Stimulated activated naive CD8-positive, alpha-beta T cell treated with anti-CD3 and anti-CD28 coated beads, Interleukin-15, Interleukin-2, amounts not matched to agents 100 U/mL and 50 U/mL, for 24 hours (primary cell): ENCODE measurements at places on chromosomes 3 and 15.

GRCh38 chr15:55970286-55970685 is 23.1 kb downstream of the NEDD4 start:
- no peak for DNase-seq

GRCh38 chr15:82176542-82176941 is 86.0 kb downstream of the EFL1 start:
- no peak for DNase-seq

DNA sequence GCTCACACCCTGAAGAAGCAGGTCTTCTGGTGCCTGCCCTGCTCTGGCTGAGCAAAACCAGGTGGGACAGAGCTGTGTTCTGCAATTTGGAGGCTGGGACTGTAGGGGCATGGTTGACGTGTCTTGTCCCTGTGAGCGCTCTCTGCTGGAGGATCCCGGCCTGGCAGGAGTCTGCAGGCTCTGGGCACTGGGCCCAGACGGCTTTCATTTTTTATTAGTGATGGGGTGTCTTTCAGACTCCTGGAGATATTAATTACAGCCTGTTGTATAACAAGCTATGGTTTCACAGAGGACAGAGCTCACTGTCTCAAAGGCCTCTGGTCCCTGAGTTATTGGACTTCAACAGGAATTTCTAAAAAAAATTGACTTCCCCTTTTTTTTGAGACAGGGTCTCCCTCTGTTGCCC is 29.5 kb upstream of the ZNF710 start:
- peak; percentile 54 for DNase-seq

GRCh38 chr3:168249205-168249549 is 153.5 kb upstream of the GOLIM4 start:
- no peak for DNase-seq

DNA sequence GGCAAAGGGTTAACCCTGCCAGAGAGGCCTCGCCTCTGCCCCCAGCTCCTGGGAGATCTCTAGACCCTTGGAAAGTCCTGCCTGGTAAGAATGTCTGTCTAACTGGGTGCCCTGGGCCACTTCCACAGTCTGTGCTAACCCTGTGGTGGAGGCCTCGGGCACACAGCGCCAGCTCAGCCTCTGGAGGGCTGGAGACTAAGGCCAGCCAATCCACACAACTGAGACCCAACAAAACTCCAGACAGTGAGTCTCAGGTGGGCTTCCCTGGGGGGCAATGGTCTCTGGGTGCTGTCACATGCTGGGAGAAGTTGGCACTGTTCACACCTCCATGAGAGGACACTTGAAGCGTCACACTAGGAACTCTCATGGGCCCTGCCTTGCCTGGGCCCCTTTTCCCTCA is 19.5 kb downstream of the ZXDC start:
- DNase-seq: no peak

DNA sequence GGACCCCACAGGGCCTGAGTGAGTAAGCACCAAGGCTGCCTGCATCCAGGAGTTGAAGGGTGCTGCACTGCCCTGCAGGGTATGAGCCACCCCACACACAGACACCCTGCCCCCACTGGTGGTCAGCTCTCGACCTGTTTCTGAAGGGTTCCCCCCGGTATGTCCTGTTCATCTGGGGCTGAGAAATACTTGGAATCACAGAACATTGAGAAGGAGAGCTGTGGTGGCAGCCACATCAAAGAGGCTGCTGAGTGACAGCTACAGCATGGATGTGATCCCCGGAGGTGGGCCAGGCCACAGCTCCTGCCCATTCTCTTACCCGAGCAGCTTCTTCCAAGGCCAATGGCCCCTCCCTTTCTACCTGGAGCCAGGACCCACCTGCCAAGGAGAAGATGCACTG is 66.4 kb upstream of the PLXNA1 start:
- DNase-seq: no peak

DNA sequence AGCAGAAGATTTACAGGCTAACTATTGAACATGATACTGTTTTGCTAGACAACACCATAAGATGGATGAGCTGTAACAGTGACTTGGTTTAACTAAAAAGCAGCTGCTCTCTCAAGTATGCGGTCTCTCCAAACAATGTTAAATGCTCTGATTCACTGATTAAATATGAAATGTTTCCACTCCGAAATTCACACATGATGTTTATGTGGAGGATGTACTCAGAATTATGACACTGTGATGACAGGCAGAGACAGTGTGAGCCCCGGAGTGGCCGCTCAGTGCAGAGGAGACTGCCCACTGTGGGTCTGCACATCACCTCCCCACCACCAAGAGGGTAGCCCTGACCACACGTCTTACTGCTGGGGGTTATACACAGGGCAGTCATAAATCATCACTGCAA is 83.9 kb upstream of the MEX3B start:
- DNase-seq: no peak

GRCh38 chr3:31275038-31275572 is 257.6 kb upstream of the STT3B start:
- no peak for DNase-seq

- DNase-seq: no peak
Observed at GRCh38 chr3:71453319-71453718, 130.2 kb downstream of the FOXP1 start.

DNA sequence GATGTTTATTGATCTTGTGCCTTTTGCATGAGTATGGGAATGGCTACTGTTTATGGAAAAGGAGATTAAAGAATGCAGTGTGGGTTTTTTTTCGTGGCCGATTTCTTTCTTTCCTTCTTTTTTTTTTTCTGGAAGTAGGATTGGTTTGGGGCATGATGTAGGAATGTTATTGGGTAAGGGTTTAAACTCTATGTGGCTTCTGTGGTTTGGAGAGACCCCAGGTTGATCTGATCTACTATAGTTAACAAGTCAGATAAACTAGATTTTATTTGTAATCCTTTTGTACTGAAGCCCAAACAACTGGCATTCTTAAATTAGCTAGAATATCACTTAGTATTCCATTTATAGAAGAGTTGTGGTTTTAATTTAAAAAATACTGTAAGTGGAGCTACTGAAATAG is 304.8 kb downstream of the LPP start:
- no peak for DNase-seq

- no peak for DNase-seq
Observed at GRCh38 chr3:51559411-51559888, 20.9 kb downstream of the RAD54L2 start.

GRCh38 chr3:137768361-137769321 is 4.5 kb downstream of the SOX14 start:
- DNase-seq: no peak

GRCh38 chr3:58565621-58566397 is 11.4 kb downstream of the FAM107A start:
- no peak for DNase-seq
